ENCODE measurements at places on chromosomes 1 and 21. TPM values are rescaled to one million over a fixed set of nuclear protein-coding genes. Genes with fewer than 3 reads are reported as not detected.

SLC6A17 gene
- under 0.01 TPM for total RNA-seq

- no peak for DNase-seq
Observed at GRCh38 chr1:58116284-58116683, 430.2 kb downstream of the OMA1 start.

CYP4Z1 gene
- not detected for total RNA-seq

- no peak for DNase-seq
Observed at GRCh38 chr1:86472767-86473166, 4.0 kb downstream of the CLCA1 start.

DNA sequence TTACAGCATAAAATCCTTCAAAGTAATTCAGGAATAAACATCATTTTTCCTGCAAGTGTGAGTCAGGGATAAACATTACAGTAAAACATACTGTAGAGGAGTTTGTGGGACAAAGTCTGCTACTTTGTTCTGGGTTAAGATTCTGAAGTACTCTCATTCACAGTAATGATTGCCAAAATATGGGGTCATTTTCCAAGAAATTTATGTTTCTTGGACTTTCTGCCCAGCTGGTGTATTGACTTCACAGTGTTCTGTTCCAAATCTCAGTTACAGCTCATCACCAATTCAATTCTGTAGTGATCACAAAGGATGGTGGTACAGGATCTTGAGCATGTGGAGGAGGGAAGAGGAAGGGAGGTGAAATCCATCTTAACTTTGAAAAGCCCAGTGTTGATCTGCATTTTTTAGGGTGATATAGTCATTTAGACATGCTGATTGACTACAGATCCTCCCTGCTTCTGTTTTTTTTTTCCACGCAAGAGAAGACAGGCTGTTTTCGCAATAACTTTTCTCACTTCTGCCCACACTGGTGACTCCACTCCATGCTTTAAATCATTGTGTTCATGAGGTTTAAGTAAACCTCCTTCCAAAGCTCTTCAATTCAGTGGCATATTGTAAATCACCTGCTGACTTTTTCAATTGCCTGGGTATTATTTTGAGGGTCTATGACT is 60.4 kb upstream of the C1orf53 start:
- peak; percentile 67 for DNase-seq

CGN gene
- 4.3 TPM for total RNA-seq

DNA sequence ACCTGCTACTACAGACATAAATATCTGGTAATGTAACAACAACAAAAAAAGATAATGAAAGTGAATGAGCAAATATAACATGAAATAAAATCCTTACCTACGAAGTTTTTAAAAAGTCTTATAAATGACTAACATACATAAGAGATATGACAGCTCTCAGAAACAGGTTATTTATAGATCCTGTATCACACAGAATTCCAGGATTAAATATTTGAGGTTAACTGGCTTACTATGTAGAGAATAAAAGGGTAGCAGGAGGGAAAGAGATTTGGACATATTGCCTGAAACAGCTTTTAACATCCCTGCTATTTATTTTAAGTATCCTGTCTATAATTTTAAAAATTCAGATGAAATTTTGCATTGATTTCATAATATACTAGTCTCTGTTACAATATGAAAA is 16.3 kb downstream of the MYSM1 start:
- DNase-seq = no peak

DNA sequence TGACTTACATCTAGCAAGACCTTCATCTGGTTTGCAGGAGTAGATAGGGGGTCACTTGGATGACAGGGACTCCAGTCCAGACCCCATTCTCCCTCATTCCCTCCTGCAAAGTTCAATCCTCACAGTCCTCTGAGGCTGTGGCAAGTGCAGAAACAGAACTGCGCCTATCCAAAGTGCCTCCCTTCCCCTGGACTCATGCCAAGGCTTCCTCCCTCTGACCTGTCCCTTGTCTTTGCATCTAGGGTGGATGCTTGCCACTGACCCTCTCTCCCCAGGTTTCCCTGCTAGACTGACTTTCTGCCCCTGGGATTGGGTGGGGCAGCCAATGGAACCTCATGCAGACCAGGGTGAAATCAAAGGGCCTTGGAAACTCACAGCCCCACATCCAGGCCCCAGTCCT is 18.7 kb downstream of the PRAMEF1 start:
- DNase-seq = no peak
